ENCODE measurements at places on chromosomes 7 and 10. TPM values are rescaled to one million over a fixed set of nuclear protein-coding genes. Genes with fewer than 3 reads are reported as not detected.

- no peak for DNase-seq
Measured at GRCh38 chr10:60849740-60850139, 71.5 kb downstream of the CDK1 start.

- DNase-seq: no peak
Measured at GRCh38 chr10:123787566-123787965, 104.0 kb downstream of the CPXM2 start.

DNA sequence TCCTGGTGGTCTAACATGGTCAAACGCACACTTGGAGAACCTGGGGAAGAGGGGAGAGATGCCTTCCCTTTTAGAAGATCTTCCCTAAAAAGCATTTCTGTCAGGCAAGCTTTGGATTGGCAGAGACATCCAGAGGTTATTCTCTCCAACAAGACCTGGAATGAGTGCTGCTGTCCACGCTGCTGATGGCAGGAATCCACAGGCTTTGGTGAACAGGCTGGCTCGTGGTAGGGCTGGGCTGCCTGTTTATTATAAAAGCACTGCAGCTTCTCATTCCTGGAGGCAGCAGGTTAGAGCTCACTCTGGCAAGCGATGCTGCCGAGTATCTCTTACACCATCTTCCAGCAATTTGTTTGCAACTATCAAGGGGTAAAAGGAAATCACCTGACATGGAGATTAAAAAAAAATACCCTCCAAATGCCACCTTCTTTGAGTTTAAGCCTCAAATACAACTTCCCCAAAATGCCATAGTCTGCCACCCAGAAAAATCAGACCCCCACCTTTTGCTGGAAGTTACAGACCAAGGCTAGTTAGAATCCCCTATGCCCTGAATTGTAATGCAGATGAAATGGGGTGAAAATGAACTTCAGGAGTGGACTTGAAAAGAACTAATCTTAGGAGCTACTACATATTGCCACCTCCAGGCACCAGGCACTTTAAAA is 152.1 kb upstream of the KMT2E start:
- no peak for DNase-seq

PDZD7 gene
- 0.11 TPM for total RNA-seq

GRCh38 chr10:35907548-35907947 is 265.5 kb upstream of the FZD8 start:
- DNase-seq: no peak

All from gastrocnemius medialis (tissue), 4 donors.